Lung (tissue), 17 donors: ENCODE measurements at places on chromosomes 7 and 10. TPM values are rescaled to one million over a fixed set of nuclear protein-coding genes. Genes with fewer than 3 reads are reported as not detected.

- peaks cover 13% of the 10 kb centered on the region for H3K4me1 ChIP-seq
- no peak overlapping the region for H3K4me3 ChIP-seq
- no peak overlapping the region for H3K27ac ChIP-seq
- no peaks in the 10 kb centered on the region for H3K27me3 ChIP-seq
- DNase-seq = no peak
Observed at GRCh38 chr7:150400788-150401423, 21.8 kb downstream of the ZNF775 start.

GRCh38 chr7:158056761-158057160 lies 530.9 kb downstream of the PTPRN2 start:
- H3K4me1 ChIP-seq = no peaks in the 10 kb centered on the region
- no peak overlapping the region for H3K4me3 ChIP-seq
- H3K27me3 ChIP-seq = no peaks in the 10 kb centered on the region
- no peak for DNase-seq

GRCh38 chr7:81075150-81075549 lies 156.3 kb upstream of the SEMA3C start:
- H3K27ac ChIP-seq = no peak overlapping the region
- H3K36me3 ChIP-seq = no peaks in the 10 kb centered on the region
- H3K4me1 ChIP-seq = no peaks in the 10 kb centered on the region
- H3K27me3 ChIP-seq = no peaks in the 10 kb centered on the region
- DNase-seq = no peak
- H3K4me3 ChIP-seq = no peak overlapping the region

DNA sequence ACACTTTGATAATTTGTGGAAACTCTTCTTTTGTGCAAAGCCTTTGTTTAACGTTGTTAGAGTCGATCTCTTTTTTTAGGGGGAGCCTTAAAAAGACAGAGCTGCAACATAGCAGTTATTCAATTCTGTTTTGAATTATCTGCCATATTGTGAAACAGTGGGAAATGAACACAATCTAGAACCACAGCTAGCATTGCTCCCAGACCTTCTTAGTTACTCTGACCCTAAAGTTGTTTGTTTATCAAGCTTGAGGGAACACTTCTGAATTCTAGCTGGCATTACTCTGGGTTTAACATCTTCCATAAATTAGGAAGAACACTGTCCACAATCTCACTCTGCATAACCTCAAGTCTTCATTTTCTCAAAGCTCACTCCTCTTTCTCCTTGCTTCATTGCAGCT lies 217.7 kb downstream of the PRKG1 start:
- H3K4me1 ChIP-seq = no peaks in the 10 kb centered on the region
- no peak overlapping the region for H3K27ac ChIP-seq
- H3K4me3 ChIP-seq = no peak overlapping the region

GRCh38 chr7:80135309-80136104 lies 876 bp downstream of the GNAI1 start:
- H3K27ac ChIP-seq = peak overlapping the region; percentile 67
- peaks cover 3% of the 10 kb centered on the region for H3K36me3 ChIP-seq
- H3K27me3 ChIP-seq = no peaks in the 10 kb centered on the region
- peak; percentile 63 for DNase-seq
- peaks cover 10% of the 10 kb centered on the region for H3K4me1 ChIP-seq

- no peak overlapping the region for H3K27ac ChIP-seq
- H3K4me1 ChIP-seq = no peaks in the 10 kb centered on the region
- H3K4me3 ChIP-seq = no peak overlapping the region
- H3K27me3 ChIP-seq = no peaks in the 10 kb centered on the region
- no peak for DNase-seq
- H3K36me3 ChIP-seq = no peaks in the 10 kb centered on the region
Observed at GRCh38 chr10:126561294-126561920, 109.1 kb downstream of the C10orf90 start.

- no peaks in the 10 kb centered on the region for H3K36me3 ChIP-seq
- peak overlapping the region; percentile 75 for H3K27ac ChIP-seq
- DNase-seq = no peak
- peaks cover 4% of the 10 kb centered on the region for H3K4me1 ChIP-seq
Observed at GRCh38 chr7:151704960-151705635, 171.8 kb downstream of the PRKAG2 start.

DNA sequence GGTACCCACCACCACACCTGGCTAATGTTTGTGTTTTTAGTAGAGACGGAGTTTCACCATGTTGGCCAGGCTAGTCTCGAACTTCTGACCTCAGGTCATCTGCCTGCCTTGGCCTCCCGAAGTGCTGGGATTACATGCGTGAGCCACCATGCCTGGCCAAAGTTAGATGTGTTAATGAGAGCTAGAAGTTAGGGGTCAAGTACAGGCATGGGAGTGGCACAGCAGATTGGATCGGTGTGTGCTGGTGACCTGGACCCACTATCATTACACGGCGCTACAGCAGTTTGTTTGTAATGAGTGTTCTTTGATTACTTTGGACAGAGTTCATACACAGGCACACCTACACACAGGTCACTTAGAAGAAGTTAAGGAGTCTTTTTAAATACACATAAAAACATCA lies 36.7 kb downstream of the DNAJB6 start:
- H3K4me1 ChIP-seq = no peaks in the 10 kb centered on the region
- no peak overlapping the region for H3K27ac ChIP-seq
- no peak for DNase-seq
- H3K27me3 ChIP-seq = no peaks in the 10 kb centered on the region
- H3K4me3 ChIP-seq = no peak overlapping the region

- H3K36me3 ChIP-seq = no peaks in the 10 kb centered on the region
- no peak overlapping the region for H3K4me3 ChIP-seq
- no peak overlapping the region for H3K27ac ChIP-seq
- no peak for DNase-seq
- peaks cover 6% of the 10 kb centered on the region for H3K4me1 ChIP-seq
Observed at GRCh38 chr7:78764571-78764970, 688.9 kb downstream of the MAGI2 start.

GRCh38 chr7:101386558-101387231 lies 24.0 kb downstream of the COL26A1 start:
- H3K4me1 ChIP-seq = no peaks in the 10 kb centered on the region
- peak; percentile 65 for DNase-seq
- H3K4me3 ChIP-seq = no peak overlapping the region
- H3K27me3 ChIP-seq = no peaks in the 10 kb centered on the region

DNA sequence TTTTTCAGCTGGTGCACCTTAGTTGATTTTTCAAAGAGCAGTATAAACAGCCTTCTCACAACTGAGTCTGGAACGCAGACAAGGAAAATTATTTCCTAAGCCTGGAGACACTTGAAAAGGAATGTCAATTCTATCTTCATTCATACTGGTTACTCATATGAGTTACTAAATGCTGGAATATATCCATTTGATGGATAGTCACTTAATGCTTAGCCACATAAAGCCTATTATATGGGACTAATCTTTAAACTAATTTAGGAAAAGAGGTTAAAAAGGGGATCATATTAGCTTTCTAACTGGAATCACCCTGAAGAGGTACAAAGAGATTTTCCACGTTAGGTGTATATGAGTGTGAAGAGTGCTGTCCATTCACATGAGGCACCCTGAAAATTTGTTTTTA lies 1.7 kb upstream of the HOXA4 start:
- H3K36me3 ChIP-seq = no peaks in the 10 kb centered on the region
- no peak overlapping the region for H3K27ac ChIP-seq
- no peaks in the 10 kb centered on the region for H3K27me3 ChIP-seq
- no peak overlapping the region for H3K4me3 ChIP-seq
- peaks cover 85% of the 10 kb centered on the region for H3K4me1 ChIP-seq

Gene GTF2I
- total RNA-seq = 224 TPM

Gene HOXA3
- 10.7 TPM for total RNA-seq

Gene RSPH10B2
- total RNA-seq = 9.0 TPM

Gene CYP2W1
- not detected for total RNA-seq

Gene SYNPO2L
- total RNA-seq = 0.21 TPM

Gene OPALIN
- total RNA-seq = not detected

Gene H2BK1
- total RNA-seq = 0.52 TPM

Gene LIPK
- total RNA-seq = not detected
